B cell (primary cell): ENCODE measurements at places on chromosomes 7 and 10. TPM values are rescaled to one million over a fixed set of nuclear protein-coding genes. Genes with fewer than 3 reads are reported as not detected.

GRCh38 chr7:158355456-158356065 is 232.1 kb downstream of the PTPRN2 start:
- DNase-seq, result no peak

DNA sequence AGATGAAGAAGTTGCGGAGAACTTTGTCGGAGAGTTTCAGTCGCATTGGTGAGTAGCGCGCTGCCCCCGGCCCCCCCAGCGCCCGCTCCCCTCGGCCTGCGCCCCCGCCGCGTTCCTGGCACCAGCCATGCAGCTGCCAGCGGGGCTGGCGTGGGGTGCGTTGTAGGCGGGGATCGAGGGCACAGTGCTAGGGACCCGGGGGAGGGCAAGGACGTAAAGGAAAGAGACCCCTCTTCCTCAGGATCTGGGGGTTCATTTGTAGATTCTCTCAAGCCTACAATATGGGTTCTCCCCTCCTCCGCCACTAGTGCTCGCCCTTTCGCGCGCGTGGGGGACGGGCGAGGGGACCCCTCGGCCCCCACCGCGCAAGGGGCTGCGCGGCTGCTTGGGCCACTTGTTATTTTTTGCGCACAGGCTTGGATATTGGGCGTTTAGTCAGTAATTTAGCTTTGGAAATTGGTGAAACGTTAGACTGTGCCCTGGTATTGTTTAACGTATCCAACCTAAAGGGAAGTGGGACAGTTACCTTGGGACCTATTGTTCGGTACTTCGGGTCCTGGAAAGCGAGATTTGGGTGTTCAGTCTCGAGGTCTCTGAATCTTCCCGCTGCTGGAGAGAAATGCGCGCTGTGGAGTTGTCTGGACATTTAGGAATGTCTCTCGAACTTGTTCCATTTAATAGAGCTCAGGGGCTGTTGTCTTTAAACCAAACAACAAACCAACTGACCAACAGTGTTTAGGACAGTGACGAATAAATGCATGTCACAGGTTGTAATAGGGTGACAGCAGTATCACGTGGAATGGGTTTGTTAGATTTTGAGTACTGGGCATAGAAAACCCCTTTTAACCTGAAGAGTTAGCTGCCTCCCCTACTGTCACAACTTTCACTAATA is 796 bp downstream of the CDK14 start:
- no peak for DNase-seq

DNA sequence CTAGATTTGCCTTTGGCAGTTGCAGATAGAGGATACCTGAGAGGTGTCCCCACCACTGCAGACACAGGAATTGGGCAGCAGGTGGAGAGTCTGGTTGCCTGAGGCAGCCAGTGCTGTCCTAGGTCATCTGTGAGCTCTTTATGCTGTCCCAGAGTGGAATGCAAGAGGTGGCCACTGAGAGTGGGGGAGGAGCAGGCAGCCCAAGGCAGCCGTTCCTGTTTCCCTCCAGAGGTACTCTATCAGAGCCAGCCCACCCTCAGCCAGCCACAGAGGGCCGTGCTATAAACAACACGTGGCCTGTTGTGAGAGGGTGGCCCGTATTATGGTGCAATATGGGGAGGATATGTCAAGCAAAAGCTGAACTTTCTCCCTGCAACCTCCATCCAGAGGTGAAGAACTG is 8.5 kb downstream of the LRRC18 start:
- no peak for DNase-seq

- DNase-seq, result no peak
Observed at GRCh38 chr10:59362144-59362958, at the start of gene FAM13C. FAM13C (minus strand) TSS chr10:59362549; CDS start chr10:59362460, 89 bp downstream.

SNX10 gene
- total RNA-seq, result 26.5 and 33.6 TPM in 2 replicates

KLF14 gene
- total RNA-seq, result 0.19 and 0.27 TPM in 2 replicates

WEE2 gene
- total RNA-seq, result not detected in 2 replicates
